Stimulated activated CD4-positive, alpha-beta T cell treated with anti-CD3 and anti-CD28 coated beads, Interleukin-15, amount 100 ng/mL, for 1 hour (primary cell): ENCODE measurements at places on chromosomes 5 and 9.

DNA sequence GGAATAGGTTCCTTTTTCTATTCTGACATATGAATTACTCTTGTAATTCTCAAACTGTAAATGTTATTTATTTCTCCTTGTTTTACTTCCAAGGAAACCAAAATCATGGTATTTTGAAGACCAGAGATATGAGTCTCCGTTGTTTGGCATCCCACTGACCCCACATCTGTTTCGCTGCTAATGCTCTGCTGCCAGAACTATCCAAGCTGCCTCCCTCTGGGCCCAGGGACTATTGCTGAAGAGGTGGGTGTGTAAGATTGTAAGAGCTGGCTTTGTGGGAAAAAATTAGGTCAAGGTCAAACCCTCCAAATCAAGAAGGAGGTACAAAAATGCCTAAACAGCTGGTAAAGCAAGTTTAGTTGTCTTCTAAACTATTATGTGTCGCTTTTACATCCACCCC, 129.4 kb upstream of the MYO10 start:
- DNase-seq: no peak

DNA sequence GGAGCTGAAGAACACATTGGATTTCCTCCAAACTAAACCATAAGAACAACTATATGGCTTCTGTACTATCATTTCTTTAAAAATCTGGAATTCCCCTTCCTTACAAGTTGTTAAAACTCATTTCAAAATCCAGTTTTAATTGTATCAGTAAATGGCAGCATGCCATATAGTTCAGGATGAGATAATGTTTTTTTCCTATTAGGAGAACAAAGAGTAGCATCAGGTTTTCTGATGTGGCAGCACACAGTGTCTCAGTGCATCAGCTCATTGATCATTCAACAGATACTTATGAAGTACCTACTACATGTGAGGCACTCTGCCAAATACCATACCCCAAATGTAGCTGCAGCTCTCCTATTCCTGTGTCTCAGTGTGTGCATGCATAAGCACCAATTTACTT, 161.1 kb downstream of the EPB41L4A start:
- DNase-seq: no peak

DNA sequence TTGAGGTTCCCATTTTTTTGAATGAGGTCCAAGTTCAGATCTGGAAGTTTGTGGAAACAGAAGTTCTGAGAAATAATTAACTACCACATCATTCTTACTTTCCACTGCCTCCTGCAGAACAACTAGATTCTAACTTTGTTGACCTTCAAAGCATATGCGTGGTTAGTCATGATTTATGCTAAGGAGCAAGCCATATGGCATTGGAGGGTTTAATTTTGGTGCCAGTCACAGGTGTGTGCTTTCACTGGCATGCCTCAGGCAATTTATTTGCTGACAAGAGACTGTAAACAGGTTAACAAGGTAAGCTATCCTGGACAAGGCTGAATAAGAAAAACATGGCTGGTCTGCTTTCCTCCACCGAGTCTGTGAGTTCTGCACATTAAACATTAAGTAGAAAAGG, 31.5 kb downstream of the HMHB1 start:
- no peak for DNase-seq

DNA sequence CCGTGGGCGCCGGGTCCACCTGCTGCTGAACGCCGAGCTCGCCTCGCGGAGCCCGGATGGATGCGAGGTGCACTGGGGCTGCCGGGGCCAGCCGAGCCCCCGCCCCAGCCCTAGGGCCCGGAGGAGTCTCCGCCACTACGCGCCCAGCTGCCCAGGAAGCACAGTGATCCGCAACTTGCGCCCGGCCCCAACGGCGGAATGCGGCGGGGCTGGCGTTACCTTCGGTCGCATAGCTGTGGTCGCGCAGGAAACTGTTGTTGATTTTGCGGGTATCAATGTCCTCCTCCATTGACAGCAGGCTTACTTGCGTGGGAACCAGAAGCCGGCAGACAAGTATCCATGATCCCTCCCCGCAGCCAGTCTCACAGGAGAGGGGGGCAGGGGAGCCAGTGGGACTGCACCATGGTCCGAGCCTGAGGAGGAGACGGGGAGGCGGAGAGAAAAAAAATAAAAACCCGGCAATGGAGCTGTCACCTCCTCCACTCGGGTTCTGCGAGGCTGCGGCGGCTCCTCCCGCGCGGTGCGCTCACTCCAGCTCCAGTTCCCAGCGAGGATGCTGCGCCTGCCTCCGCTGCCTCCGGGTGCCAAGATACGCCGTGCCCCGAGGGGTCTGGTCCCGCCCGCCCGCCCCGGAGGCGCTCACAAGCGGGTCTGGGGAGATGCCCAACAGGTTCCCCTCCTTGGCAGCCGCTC, 628 bp downstream of the PPP2R2B start:
- DNase-seq: no peak

DNA sequence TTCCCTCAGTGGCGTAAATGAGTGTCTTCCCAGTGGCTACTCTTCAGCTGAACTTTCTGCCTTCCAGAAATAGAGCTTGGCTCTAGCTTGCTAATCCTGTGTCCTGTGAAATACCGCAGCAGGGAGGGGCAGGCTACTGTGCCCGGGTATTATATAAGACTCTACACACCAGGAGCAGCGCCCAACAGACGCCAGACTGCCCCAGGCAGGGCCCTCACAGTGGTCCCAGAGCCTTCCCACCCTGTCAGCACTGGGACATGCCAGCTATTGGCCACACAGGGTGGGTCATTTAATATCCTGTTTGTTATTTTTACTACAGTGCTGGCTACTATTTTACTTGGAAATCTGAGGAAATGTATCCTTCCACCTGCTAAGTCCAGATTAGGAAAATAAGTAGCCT, 121.0 kb downstream of the FEM1C start:
- DNase-seq: no peak

DNA sequence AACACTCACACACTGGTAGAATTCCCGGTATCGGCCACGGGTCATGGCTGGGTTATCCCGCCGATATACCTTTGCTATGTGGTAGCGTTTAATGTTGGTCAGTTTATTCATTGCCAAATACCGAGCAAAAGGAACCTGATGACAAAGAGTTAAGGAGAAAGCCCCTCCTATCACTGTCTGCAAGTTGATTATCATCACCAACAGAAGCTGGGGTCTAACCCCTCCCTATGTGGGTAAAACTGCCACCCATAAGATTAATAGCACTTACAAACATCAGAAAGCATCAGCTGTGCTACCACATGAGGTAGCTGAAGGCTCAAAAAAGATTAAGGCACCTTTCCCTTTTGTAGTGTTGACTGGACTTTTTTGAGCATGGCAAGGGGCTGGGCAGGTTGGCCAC, 5.6 kb upstream of the DND1 start:
- DNase-seq: no peak

- no peak for DNase-seq
These were observed 36.1 kb downstream of the TLE1 start for GRCh38 chr9:81653240-81653639.

- no peak for DNase-seq
These were observed 694 bp upstream of the PLIN2 start for GRCh38 chr9:19127871-19128500.

DNA sequence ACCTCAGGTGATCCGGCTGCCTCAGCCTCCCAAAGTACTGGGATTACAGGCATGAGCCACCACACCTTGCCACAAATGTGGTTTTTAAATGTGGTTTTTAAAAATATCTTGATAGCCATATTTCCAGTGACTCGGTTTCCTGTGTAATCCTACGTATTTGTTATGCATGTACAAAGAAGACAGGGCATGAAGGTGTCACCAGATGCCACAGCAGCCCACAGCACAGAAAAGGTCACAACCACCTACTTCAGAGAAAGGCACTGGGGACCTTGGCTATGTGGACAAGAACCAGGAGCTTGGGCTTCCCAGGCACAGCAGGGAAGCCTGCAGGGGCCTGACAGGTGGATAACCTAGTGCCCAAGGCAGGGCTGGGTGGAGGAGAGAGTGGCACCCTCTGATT, 38.0 kb downstream of the C9orf50 start:
- DNase-seq: no peak

DNA sequence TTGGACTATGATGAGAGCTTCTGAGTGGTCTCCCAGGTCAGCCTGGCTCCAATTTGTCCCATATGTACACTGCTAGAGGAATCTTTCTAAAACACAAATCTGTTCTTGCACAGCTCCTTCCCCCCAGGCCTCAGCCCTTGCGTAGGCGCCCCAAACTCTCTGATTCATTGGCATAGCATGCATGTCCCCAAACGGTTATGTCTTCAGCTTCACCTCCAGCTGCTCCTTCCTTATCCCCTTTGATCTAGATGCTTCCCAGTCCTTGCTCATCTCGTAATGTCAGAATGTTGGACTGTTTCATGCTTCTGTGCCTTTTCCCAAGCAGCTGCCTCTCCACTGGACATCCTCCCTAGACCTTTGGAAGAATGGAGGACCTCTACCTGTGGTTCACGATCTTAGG, 60.1 kb upstream of the BASP1 start:
- DNase-seq: no peak

DNA sequence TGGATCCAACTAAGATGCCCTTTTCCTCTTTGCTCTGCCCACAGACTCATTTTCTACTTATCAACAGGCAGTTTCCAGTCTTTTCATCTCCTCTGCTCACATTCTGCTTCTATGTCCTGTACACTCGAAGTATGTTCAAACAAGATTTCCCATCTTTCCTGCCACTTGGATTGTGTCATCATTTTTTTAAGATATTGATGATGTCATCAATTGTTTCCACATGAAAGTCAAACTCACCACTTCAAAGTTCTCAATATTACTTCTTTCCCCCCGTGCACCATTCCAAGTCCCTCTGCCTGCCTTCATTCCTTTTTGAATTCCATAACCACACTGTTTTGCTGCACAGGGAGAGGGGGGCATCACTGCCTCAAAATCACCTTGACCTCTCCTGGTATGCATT, 175.0 kb upstream of the RFX3 start:
- no peak for DNase-seq

DNA sequence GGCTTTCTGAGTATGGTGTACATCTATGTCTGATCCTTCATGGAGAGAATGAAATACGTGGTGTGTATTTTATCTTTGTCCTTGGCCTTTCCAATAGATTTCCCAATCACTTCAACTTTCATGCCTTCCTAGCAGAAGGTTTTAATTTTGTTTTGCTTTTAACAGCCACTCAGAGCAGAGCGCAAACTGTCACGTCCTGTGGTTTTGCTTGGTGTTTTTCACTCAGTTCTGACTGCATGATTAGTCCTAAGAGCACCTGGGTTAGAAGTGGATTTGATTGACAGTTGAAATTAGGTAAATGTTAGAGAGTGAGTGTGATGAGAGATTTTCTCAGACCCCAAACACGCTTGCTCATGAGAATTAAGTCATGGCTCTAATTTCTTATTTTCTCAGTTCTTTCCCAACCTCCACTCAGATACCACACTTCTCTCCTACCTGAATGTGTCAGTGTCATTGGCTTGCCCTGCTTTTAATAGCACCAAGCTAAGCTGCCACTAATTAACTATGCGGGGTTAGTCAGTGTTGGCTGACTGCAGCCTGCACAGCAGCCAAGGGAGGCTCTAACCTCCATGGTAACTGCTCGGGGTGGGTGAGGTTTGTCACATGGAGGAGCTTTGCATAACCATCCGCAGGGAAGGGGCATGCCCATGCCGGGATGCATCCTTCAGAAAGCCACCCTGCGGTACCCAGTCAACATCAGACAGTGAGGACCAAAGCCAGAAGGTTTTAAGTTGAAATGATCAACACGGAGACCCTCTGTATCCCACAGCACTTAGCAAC, 173.4 kb downstream of the NR3C1 start:
- DNase-seq: no peak

GRCh38 chr9:125886365-125886764, 139.2 kb downstream of the PBX3 start:
- DNase-seq: no peak

GRCh38 chr9:132054024-132054423, 25.6 kb downstream of the MED27 start:
- no peak for DNase-seq

DNA sequence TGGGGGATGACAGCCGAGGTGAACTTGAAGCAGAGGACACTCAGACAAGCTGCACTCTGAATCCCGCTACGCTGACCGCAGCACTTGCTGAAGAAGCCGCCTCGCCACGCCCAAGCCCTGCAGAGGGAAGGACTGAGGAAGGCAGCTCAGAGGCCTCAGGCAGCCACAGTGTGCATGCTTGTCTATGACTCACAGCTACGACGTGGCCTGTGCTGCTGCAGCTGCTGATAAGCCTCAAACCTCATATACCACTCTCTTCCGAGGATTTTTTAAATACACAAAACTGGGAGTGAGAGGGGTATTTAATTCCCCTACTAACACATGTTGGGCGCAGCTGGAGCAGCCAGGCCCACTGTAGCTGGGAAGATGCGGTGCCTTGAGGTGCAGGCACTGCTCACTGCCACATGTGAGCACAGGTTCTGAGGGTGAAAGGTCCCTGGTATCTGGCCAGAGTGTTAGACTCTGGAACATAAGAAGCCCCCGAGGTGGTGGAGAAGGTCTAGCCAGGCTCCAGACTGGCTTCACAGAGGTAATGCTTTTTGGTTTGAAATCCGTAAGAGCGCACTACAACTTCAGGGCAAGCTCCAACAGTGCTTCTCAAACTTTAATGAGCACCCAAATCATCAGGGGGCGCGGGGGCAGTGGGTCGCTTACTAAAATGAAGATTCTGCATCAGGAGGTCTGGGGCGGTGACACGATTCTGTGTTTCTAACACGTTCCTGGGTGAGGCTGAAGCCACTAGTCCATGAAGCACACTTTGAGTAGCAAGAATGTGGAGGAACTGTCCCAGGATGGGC, 196.8 kb downstream of the AUH start:
- DNase-seq: no peak

DNA sequence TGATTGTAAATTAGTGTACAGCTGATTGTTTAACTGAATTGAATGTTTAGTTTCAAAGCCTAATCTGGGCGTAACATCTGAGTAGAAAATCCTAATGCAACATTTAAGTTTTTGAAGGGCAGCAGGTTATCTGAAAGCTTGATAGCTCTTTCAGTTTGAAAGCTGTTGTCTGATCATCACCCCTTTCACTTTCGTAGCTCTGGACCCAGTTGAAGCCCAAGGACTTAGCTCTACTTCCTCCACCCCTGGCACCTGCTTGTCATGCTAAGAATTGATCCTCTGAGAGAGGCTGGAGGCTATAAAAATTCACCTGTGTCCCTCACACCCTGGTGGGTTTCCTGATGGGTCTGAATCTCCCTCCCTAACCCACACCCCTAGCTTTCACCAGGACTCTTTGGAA, 86.0 kb downstream of the ZFAND5 start:
- no peak for DNase-seq

GRCh38 chr5:167244583-167244982, 1046.9 kb upstream of the WWC1 start:
- DNase-seq: no peak
